ENCODE measurements at places on chromosomes 2 and 18.

DNA sequence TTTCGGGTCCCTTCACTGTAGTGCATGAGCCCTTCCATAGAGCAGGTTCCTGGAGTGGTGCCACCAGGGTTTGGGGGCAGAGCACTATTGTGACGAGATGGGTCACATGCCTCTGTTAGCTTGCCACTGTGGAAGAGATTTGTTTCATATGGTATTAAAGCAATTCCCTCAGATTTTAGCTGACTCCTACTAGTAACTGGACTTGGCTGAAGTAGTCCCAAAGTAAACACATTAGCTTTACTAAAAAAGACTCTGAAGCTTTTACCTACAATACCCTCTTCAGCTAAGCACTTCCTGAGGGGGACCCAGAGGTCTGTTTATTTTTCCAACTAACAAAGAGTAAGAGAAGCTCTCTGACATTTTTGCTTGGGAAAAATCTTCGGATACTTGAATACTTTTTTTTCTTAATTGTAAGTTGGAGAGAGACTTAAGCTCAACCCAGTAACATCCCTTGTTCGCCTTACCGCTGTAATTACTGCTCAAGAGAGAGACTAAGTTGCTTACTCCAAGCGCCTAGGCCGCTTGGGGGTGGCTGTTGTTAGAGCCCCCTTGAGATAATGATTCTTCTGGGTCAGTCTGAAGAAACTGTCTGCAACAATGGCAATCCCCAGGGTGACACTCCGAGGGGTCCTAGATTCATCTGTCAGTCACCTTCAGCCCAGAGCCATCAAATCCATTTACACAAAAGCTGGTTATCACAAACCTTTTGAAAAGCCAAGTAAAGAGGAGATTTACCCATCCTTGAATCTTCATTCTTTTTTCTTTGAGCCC, 177.4 kb downstream of the FIGN start:
- DNase-seq = no peak

GRCh38 chr2:109409321-109410038, 204.3 kb downstream of the SEPTIN10 start:
- no peak for DNase-seq

DNA sequence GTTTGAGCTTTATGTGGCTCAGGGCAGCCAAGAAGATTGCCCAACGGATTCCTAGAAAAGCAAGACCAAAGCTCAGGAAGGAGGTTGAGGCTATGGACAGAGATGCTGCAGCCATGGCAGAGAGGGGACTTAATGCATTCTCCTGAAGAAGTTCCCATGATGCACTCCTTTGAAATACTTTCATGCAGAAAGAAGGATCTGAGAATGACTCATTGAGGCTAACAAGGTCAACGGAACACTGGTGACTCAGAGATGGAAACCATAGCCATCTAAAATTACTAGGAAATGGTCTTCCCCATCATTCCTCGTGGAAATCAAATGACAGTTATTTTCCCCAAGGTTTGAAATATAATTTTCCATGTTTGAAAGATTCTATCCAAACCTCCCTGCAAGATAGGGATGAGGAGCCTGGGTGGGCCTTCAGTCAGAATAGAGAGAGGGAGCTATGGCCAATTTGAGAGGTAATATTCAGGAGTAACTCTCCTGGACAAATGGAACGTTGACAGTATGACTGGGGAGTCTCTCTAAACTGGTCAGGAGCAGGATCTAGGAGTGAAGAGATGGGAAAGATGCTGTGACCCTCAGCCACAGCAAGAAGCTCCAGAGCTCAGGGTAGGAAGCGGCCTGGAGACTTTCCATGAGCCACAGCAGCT, 63.0 kb downstream of the REEP1 start:
- no peak for DNase-seq

- DNase-seq = no peak
These were observed 96.0 kb upstream of the FHL2 start for GRCh38 chr2:105494683-105495425.

GRCh38 chr2:241035818-241036396, 37.5 kb downstream of the SNED1 start:
- DNase-seq = peak; percentile 59
